ENCODE measurements at places on chromosomes 12 and 14.

DNA sequence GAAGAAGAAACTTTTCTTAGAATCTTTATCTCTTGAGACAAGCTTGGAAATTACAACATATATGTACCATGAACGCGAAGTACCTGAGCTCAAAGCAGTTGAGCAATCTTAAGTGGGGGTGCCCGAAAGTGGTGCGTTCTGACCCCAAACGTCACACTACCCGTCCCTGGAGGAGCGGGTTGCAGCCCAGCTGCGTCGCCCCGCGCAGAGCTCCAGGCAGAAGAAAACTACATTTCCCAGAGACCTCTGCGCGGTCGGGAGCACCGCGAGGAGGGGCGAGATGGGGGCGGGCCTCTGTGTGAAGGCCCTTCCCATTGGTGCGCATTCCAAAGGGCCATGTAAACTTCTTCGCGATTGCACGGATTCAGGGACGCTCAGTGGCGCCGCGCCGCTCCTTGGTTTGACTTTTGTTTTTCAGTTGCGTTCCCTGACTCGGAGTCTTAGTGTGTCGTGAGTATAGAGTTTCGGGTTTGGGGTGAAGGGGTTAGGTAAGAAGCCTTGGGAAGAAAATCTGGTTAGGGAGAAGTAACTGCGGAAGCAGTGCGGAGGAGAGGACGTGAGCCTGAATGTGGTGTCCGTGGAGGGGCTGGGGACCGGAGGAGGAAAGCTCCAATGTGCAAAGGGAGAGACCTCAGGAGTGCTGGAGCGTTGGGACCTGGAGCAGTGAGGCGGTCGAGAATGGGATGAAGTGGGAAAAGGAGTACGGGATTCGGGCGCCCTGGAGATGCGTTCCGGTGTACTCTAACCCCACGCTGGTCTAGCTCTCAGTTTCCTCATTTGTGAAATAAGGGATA lies at the start of gene CCDC77:
TSS of gene CCDC77 (plus strand) at position 410 of the 794 bp plus-strand sequence. CDS start 7,740 bp downstream, outside the sequence.
- no peak for DNase-seq

DNA sequence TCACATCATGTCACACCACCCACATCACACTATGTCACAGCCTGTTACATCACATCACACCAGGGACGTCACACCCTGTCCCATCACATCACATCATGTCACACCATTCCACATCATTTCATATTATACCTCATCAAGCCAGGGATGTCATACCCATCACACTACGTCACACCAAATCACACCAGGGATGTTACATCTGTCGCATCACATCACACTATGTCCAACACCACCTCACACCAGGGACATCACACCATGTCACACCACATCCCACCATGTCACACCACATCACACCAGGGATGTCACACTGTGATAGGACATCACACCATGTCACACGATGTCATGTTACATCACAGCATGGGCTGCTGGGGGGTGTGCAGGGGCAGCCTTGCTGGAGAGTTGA lies 110.6 kb downstream of the TMEM121 start:
- DNase-seq, result no peak

DNA sequence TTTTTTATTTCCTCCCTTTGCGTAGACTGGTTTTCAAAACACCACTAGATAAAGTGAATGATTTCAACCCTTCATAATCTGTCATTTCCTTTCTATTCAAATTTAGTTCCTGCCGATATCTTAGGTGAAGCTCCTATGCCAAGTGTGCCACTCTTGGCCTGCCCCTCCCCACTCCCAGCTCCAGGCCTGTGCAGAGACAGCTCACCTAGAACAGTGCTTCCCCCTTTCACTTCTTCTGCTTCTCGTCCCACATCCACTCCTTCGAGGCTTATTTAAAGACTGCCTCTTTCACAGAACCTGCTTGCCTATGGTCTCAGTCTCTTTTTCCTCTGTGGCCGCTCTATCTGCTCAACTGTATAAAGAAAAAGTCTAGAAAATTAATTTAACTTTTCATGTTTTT lies 473.8 kb downstream of the RAD51B start:
- no peak for DNase-seq

DNA sequence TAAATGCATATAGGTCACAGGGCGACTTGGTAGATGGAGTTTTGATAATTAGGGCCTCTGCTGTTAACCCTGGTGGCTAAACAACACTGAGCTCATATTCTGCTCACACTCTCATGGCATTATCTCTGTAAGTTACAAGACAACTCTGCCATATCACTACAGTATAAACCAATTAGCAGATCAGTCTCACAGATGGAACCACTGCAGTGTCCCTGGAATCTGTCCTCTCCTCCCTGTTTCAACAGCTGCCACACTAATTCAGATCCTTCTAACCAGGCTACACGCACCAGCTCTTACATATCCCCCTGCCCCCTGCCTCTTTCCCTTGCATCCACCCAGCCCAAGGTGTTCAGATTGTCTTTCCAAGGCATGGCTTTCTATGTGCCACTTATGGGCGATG lies 161.0 kb upstream of the RMST start:
- DNase-seq, result no peak

Measured in NCI-H1048 (cell line).